ENCODE measurements at places on chromosomes 5 and 9. TPM values are rescaled to one million over a fixed set of nuclear protein-coding genes. Genes with fewer than 3 reads are reported as not detected.

GRCh38 chr5:126280343-126280742 lies 142.9 kb upstream of the GRAMD2B start:
- DNase-seq, result no peak

DNA sequence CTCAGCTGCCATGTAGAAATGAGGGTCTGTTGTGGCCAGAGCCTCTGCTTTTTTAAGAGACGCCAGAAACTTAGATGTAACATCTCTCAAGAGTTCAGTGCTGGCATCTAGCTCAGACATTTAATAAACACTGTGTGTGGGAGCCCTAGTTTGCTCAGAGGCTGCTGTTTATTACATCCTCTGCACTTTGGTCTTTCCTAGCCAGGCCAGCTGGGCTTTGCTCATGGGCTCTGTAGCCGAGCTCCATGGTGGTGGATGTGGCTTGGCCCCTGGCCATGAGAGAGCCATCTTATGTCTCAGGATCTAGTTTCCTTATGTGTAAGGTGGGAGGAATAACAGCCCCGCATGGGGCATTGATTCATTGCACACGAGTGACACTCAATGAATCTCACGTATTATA lies 30.0 kb downstream of the ARHGEF37 start:
- no peak for DNase-seq

DNA sequence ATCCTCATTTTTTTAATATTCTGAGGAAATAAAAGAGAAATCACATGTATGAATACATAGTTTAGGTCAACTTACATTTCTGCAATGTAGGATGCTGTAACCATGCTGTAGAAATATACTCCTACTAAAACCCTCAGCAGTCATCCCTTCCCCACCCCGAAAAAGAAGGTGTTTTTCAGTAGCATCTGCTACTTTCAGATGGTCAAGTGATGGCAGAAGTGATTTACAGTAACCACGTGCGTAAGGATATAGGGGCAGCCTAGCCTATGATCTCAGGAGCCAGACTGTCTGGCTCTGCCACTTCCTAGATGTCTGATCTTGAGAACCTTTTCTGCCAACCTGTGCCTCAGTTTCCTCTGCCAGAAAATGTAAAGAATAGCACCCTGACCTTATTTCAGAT lies 26.0 kb upstream of the SYK start:
- DNase-seq, result no peak

DNA sequence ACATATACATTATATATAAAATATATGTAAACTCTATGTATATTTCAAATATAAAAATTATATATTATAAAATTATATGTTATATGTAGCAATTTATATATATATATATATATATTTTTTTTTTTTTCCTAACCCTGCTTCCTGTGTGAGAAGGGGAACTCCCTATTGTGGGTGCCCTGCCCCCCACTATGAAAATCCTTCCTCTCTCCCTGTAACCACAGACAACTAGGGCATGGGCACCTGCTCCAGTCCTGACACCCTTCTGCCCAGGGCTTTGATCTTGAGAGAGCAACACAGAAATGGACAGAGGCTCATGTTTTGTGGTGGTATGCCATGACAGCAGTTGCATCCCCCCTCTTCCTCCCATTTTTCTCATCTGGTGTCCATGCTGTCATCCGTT lies 148.7 kb upstream of the IL12B start:
- DNase-seq, result no peak

DNA sequence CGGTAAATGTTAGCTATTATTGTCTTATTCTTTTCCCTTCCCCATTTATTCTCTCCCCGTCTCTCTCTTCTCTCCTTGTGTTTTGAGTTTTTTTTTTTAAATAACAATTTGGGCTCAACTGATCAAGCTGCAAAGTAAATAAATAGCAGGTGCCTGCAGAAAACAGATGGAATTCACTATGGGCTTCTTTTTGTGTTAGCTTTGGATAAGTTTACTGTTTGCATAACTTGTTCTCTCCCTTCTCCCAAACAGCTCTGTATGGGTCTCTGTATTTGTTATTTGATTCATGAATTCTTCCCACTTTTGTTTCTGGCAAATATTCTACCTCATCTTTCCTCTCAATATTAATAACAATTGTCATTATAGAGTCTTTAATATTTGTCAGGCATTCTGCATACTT lies 111.8 kb upstream of the ASTN2 start:
- DNase-seq, result no peak

The MTRR gene
- 47.0 TPM for total RNA-seq

The SNX24 gene
- total RNA-seq, result 56.2 TPM

The ELAVL2 gene
- total RNA-seq, result 6.1 TPM
